ENCODE measurements at places on chromosomes 5 and 9. TPM values are rescaled to one million over a fixed set of nuclear protein-coding genes. Genes with fewer than 3 reads are reported as not detected.

SPATA31E1 gene
- total RNA-seq = not detected

EGFL7 gene
- total RNA-seq = 330 TPM

GRCh38 chr9:6827439-6828145, 69.8 kb downstream of the KDM4C start:
- DNase-seq = peak; percentile 40

- DNase-seq = no peak
These were observed 106.3 kb downstream of the NDUFAF2 start for GRCh38 chr5:61051267-61051666.

- DNase-seq = no peak
These were observed 19.6 kb downstream of the ETF1 start for GRCh38 chr5:138523406-138523805.

DNA sequence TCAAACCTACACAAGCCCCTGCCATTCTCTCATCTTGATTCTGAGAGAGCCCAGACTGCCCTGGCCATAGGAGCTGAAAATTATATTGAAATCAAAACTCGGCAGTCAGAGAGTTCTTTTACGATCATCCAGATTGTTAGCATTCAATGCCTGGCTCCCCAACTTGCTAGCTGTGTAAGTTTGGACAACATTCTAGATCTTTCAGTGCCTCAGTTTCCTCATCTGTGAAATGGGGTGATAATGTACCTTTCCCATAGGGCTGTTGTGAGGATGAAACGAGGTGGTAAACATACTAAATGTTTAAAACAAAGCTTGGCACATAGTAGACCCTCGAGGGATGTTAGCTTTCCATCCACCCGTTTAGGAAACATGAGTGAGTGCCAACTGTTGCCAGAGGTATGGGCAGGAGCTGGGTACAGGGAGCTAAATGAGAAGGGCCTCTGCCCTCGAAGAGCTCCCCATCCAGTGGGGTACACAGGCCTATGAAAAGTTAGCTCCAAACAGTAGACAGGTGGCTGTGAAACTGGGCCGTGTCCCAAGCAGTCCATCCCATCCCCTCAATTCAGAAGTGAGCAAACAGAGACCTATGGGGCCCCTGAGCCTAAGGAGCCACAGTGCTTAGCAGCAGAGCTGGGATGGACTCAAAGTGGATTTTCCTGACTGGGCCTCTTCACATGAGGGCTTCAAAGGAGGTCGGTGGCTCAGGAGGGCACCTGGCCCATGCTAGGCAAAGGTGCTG, 17.3 kb upstream of the IGFBPL1 start:
- DNase-seq = no peak

CDH9 gene
- not detected for total RNA-seq

SH3PXD2B gene
- total RNA-seq = 24.3 TPM

- DNase-seq = no peak
These were observed 186.6 kb upstream of the PANK3 start for GRCh38 chr5:168765551-168766425.

DNA sequence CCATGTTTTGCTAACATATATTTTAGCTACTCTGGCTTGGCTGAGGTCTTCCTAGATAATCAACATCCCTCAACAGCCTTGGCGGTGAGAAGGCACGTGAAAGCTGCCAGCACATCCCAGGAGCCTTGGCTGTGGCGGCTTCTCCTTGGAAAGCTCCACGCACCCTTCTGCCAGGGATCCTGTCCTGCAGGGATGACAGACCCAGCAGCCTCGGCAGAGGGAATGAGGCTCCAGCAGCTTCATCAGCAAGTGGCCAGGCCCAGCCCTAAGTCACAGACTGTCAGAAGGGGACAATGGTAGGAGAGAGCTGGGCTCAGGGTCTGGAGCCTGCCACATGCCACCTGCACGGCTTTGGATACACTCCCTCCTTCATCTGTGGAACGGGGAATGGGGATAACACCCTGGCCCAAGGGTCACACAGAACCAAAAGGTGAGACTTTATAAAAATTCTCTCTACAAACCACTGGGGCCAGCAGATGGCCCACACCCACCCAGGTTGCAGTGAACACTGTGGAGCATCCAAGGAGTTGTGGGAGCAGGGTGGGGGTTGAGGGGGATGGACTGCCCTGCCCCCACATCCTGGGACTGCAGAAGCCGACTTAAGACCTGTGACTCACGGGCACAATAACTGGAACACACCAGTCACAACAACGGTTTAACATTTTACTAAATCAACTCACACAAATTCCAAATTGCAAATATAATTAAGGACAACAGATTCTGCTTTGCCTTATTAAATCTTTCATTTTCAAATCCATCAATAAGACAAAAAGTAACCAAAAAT, 65.1 kb downstream of the MACROH2A1 start:
- DNase-seq = no peak

GRCh38 chr9:10254338-10254737, 358.5 kb downstream of the PTPRD start:
- no peak for DNase-seq

GRCh38 chr5:39783756-39784421, 359.1 kb upstream of the DAB2 start:
- DNase-seq = no peak

SLC1A1 gene
- 7.2 TPM for total RNA-seq

INSL6 gene
- total RNA-seq = not detected
